RWPE1 (cell line): ENCODE measurements at places on chromosomes 7 and 10.

- DNase-seq: no peak
Measured at GRCh38 chr7:135160098-135160857, 10.2 kb downstream of the CYREN start.

DNA sequence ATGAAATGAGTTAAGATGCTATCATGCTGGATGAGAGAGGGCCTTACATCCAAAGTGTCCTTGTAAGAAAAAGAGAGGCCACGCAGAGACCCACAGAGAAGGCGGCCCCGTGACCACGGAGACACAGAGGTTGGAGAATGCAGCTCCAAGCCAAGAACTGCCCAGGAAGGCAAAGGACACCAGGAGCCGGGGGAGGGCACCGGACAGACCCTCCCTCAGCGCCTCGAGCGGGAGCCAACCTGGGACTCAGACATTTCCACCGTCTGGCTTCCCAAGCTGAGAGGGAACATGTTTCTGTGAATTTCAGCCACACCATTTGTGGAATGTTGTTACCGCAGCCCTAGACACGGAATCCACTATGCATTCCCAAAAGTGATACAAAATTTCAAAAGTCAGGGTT is 22.9 kb downstream of the TCERG1L start:
- no peak for DNase-seq

- no peak for DNase-seq
Measured at GRCh38 chr10:26440088-26440470, 1.9 kb downstream of the APBB1IP start.

DNA sequence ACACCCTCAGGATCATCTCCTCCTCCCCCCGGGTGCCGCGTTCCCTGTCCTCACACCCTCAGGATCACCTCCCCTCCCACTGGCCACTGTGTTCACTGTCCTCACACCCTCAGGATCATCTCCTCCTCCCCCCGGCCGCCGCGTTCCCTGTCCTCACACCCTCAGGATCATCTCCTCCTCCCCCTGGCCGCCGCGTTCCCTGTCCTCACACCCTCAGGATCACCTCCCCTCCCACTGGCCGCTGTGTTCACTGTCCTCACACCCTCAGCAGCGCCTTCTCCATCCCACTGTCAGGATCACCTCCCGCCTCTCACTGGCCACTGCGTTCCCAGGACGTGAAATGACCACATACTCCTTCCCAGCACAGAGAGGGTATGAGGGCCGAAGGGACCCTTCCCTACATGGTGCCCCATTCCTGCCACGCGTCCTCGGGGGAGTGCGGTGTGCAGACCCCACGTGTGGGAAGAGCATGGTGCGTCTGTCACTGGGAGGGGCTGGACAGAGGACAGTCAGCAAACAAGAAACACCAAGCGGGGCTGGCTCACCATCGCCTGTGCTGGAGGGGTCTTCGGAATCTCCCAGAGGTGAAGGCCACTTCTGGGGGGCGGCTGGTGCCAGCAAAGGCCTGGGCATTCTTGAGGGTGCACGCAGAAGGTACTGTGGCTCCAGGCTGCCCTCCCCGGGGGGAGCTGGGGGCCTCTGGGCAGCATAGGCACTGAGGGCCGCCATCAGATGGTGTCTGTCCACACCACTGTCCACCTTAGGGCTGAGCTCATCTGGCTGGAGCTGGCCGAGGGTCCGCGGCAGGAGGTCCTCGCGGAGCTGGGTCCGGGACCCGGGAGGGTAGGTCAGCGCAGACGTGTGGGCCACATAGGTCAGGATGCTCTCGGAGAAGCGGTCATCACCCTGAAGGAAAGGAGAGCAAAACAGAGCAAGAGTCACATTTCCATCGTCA is 421.0 kb downstream of the PTPRN2 start:
- no peak for DNase-seq

DNA sequence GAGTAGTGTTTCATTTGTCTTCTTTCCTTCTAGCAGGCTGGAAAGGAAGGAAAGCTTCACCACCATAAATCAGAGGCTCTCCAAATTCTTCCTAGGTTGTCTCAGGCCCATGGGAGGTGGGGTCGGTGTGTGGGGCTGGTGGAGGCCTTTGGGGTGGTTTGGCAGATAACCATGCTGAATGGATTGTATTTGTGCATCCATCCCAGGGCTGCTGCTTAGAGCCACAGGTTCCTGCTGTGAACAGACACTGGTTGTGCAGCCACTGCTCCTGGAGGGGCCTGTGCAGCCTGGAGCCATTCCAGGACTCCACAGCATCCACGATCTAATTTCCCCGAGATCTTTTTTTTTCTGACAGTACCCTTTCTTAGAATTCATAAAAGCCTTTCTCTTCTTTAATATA is 741.8 kb downstream of the SUGCT start:
- DNase-seq: no peak

DNA sequence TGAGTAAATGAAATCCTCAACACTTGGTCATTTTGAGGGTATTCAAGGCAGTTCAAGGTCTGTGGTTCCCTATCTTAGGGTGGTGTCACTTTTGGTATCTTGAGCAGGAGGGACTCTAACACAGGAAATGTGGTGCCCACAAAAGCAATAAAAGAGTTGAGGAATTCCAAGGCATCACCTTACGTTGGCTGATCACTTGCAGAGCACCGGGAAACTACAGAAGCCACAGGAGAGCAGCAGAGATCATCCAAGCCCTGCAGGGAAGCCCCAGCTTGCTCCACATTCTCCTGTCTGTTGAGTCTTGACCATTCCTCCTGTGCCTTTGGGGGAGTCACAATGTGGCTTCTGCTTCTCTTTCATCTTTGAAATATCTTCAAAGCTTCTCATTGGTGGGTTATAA is 565.8 kb upstream of the ADARB2 start:
- DNase-seq: no peak

DNA sequence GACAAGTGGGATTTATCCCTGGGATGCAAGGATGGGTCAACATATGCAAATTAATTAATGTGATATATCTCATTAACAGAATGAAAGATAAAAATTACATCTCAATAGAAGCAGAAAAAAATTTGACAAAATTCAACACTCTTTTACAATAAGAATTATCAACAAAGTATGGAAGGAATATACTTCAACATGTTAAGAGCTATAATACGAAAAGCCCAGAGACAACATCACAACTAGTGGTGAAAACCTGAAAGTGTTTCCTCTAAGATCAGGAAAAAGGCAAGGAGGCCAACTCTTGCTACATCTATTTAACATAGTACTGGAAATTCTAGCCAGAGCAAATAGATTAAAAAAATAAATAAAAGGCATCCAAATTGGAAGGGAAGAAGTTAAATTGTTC is 970.0 kb upstream of the POT1 start:
- no peak for DNase-seq

- DNase-seq: peak; percentile 95
Measured at GRCh38 chr10:11875494-11876281, 52.5 kb downstream of the PROSER2 start.

GRCh38 chr10:129055986-129056385 is 411.1 kb upstream of the MGMT start:
- no peak for DNase-seq

DNA sequence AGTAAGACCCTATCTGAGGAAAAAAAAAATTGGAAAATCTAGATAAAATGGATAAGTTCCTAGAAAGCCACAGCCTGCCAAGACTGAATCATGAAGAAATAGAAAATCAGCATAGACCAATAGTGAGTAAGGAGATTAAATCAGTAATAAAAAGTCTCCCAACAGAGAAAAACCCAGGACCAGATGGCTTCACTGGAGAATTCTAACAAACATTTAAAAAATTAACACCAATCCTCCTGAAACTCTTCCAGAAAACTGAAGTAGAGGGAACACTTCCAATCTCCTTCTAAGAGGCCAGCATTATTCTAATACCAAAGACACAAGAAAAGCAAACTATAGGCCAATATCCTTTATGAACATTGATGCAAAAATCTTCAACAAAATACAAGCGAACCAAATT is 8.8 kb upstream of the LIMK1 start:
- no peak for DNase-seq

DNA sequence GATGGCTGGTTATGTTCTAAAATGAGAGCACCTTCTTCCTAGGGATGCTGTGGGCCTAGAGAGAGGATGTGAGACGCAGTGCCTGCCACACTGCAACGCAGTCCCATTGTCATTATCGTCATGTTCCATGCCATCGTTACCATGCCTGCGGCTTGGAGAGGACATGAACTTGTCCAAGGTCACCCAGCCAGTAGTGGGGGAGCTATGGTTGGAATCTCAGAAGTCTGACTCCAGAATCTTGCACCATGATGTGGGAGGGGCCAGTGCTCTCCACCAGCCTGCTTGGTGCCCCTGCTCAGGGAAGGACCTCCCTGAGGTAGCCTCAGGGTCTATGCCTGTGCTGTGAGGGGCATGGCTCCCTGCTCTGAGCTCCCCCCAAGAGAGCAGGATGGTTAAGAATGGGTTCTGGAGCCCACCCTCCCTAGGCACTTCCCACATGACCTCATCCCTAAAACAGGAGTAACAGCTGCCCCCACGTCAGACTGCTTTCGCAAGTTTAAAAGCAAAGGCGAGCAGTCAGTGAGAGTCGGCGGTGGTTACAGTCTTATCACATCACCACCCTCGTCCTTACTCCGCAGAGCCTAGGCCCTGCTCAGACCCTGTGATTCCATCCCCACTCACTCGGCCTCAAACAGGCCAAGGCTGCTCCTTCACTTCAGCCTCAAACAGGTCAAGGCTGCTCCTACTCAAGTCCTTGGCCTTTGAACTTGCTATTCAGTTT is 50.4 kb downstream of the HABP2 start:
- DNase-seq: no peak

GRCh38 chr10:127427926-127428325 is 121.2 kb upstream of the NPS start:
- no peak for DNase-seq

DNA sequence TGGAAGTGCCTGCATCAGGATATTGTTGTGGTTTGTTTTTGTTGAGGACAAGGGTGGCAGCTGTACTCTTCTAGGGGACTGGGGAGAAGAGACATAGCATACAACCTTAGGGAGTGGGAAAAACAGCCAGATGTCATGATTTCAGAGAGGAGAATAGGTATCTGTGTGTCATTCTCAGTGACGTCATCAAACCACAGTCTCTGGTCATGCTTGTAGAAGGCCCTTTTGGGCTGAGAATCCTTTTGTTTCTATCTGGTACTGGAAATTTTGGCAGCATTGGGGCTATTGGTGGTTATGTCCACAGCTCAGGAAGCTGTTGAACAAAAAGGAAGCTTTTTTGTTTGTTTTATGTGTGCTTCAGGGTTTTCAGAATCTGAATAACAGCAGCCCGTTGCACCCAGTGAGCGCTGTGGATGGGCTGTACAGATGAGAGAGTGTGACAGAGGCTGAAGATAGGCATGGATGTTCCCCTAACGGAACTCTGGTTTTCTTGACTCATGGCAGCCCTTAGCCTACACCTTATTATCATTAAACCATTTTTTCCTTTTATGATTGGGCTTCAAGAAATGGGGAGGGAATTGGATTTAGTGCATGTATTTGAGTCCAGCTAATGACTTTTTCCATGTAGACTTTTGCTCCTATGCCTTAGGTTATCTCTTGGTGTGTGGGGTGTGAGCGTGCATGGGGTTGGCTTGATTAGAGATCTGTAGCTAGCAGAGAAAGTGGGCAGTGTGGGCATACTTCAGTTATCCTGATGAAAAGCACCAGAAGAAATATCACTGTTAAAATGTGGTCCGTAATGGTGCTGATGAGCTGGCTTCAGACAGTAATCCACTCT is 65.7 kb downstream of the SND1 start:
- DNase-seq: no peak

- no peak for DNase-seq
Measured at GRCh38 chr7:38507384-38507783, 123.8 kb downstream of the AMPH start.

DNA sequence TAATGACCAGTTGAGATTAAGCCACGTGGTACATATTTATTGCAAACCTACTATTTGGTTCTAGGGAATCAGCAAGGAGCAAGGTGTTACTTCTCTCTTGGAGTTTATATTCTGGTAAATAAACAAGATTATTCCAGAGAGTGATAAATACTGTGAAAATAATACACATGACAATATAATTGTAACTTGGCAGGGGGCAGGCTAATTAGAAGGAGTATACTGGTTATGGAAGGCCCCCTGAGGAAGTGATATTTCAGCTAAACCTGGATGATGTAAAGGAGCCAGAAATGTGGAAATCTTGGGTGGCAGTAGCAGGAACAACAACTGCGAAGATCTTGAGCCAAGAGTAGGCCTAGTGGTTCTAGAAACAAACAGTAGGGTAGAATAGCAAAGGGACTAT is 111.8 kb downstream of the SDK1 start:
- no peak for DNase-seq

DNA sequence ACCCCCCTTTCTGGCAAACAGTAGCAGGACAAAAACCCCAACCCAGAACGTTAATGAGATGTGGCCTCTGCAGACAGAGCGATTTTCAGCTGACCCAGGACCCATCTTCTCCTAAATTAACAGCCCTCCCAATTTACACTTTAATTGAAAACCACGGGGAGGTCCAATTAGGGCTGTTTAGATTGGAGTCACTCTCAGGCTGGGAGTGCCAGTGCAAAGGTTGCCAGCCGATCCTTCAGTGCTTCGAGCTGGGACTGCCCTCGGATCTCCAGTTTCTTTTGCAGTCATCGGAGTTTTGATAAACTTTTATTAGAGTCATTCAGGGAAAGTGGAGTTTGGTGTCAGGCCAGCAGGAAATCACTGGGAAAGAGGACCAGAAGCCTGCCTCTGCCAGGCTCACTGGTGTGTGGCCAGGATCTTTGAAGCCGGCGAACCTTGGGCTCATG is 108.0 kb downstream of the DOCK1 start:
- no peak for DNase-seq

- no peak for DNase-seq
Measured at GRCh38 chr7:123431075-123431614, 103.2 kb downstream of the IQUB start.

DNA sequence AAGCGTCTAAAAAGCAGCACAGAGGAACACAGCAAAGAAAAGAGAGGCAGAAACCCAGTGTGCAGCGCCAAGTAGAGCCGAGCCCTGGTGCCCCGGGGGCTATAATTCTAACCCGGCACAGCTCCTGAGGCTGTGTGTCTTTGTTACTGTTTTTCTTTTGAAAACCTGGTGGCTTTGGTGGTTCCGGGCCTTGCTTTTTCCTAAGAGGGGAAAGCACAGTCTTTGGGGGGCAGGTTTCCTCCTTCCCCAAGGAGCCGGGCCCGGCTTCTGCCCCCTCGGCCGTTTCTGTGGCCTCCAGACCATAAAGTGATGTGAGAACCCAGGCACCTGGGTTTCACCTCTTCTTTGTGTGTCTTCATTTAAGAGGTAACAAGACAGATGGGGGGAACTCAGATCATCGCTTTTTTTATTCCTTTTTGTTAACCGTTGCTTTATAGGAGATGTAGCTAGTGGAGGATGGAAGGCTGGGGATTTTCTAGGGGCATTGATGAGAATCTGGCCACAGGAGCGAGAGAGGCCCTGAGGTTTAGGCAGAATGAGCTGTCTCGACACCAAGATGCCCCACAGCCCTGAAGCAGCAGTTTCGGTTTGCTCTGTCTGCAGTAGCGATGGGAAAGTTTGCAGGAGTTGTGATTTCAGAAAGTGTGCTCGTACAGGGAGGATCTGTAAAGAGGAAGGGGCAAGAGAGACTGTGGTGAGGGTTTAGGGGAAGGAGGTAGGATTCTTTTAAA is 367.8 kb upstream of the GALNT17 start:
- DNase-seq: no peak

- DNase-seq: no peak
Measured at GRCh38 chr7:156589808-156590207, 50.8 kb upstream of the RNF32 start.
